Stimulated activated CD8-positive, alpha-beta memory T cell treated with anti-CD3 and anti-CD28 coated beads, Interleukin-15, amount 100 ng/mL, for 48 hours (primary cell): ENCODE measurements at places on chromosomes 11 and 22.
A peak's percentile ranks its signal among the peaks of the same experiment; 100 is the strongest.

DNA sequence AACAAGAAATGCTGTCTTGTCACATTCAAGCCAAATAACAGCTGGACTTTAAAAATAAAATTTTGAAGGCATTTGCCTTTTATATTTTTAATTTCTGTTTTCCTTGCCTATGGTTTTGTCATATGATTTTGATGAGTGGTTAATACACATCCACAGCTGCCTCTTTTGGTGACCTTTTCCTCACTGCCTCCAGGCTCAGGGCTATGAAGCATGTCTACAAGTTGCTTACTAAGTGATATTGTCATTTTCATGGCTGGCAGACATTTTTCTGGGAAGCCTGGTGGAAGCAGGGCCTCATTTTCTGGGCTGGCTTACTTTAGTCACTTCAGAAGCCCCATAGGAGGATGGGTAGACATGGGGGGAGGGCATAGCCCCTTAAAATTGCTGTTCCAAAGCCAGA is 344.9 kb downstream of the SOX6 start:
- no peak for DNase-seq

GRCh38 chr11:83782329-83782728 is 496.2 kb upstream of the CCDC90B start:
- DNase-seq, result no peak

- DNase-seq, result no peak
Observed at GRCh38 chr11:83819931-83820549, 533.9 kb upstream of the CCDC90B start.

DNA sequence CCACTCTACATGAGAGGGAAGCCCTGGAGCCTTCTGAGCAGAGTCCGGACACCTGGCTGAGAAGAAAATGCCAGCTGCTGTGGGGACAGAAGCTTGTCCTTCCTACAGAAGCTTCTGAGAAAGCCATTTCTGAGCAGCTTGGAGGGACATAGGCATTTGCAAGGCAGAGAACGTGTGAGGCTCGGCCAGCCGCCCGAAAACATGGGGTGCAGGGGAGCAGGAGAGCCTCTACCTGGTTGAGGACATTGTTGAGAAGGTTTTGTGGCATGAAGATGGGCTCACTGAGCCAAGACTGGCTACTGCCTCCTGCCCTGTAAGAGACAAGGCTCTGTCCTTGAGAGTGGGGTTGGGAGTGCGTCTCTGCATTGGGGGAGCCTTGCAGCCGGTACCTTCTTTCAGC is 25.3 kb downstream of the SAMM50 start:
- DNase-seq, result no peak

GRCh38 chr11:32107647-32108046 is 16.8 kb downstream of the RCN1 start:
- no peak for DNase-seq

DNA sequence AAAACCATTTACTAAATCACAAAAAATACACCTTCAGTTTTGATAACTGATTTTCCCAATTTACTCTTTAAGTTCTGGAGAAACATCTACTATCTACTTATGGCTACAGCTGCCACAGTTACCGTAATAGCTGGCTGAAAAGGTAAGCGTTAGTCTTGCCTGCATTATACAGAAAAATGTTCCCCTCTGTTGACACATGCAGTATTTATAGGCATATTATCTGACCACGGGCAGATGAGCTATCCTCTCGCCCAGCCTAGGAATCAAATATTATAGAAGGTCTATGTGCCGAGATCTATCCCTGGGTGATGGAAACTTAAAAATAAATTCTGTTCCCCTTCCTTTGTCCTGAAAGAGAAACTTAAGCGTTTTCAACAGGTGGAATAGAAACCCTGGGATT is 283.8 kb downstream of the CADM1 start:
- no peak for DNase-seq

DNA sequence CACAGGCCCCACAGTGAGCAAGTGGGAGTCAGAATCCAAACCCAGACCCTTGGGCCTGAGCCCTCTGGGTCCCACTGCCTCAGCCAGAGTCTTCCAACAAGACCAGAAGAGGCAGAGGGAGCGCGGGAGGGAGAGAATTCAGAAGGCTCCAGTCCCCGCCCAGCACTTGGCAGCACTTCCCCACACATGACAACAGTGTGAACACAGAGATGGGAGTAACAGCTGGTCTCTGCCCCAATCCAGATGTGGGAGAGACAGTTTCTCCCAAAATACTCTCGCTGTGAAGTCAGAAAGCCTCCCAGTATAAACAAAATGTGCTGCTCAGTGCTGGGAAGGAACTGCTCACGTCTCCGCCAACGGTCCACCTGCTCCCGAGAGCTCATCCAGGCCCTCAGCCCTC is 219.9 kb downstream of the MN1 start:
- DNase-seq, result no peak

GRCh38 chr11:70756341-70756740 is 358.0 kb downstream of the CTTN start:
- no peak for DNase-seq

DNA sequence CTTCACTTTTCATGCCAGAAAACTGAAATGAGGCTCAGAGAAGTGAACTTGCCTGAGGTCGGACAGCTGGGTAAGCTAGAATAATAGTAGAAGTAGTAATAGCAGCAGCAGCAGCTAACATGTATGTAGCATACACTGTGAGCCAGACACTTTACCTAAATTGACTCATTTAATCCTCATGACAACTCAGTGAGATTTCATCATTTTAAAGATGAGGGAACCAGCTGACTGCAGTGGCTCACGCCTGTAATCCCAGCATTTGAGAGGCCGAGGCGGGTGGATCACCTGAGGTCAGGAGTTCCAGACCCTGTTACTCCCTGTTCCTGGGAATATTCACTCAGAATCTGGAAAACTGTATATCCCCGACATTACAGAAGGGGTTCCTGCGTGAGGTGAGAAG is 154.5 kb downstream of the DBX1 start:
- DNase-seq, result no peak

DNA sequence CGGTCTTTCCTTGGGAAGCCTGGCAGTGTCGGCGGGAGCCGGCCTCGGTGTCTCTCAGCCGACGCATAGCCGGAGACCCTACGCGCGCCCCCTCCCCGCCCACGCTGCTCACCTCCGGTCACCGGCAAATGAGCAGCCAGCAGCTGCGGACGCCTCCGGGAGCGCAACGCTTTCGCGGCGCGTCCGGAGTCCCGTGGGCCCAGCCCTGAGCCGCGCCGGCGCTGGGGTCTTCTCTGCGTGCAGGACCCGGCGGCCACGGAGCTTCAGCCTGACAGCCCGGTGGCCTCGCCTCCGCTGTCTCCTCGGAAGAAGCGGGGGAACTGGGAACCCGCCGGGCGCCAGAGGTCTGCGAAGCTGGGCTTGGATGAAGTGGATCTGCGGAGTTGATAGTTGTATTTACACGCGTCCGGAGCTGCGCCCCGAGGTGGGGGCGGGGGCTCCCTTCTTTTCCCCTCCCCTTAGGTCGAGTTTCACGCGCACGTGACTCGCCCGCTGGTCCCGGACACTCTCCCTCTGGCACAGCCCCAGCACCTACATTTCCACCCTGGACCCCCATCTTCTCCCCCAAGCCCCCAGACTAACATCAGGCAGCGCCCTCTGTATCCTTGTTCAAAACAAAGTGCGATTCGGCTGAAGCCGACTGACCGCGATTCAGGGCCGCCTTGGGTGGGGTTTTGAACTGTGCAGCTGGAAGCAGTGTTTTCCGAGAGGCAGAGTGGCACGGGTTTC is at the start of gene SLC43A1:
Gene SLC43A1, minus strand, starts transcription at position 371 of the 729 bp plus-strand sequence. CDS start 1,591 bp downstream, outside the sequence.
- peak; percentile 28 for DNase-seq

DNA sequence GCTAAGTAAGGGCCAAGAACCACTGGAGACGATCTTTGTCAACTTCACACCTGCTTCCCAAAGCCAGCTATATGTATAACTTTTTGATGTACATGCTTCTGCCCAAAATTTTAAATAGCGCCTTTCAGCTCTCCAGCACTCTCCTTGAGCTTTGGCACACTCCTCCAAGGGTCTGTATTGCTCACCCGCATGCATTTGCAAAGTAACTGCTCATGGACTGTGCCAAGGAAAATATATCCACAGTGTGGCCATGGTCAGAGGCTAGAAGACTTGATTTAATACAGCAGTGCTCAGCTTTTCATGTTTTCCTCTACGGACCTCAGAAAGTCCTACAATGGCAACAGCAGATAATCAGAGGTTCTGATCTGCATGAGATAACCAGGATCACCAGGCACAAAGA is 550.1 kb downstream of the SOX6 start:
- DNase-seq, result no peak

GRCh38 chr11:10017050-10017449 is 277.0 kb downstream of the SBF2 start:
- DNase-seq, result no peak

DNA sequence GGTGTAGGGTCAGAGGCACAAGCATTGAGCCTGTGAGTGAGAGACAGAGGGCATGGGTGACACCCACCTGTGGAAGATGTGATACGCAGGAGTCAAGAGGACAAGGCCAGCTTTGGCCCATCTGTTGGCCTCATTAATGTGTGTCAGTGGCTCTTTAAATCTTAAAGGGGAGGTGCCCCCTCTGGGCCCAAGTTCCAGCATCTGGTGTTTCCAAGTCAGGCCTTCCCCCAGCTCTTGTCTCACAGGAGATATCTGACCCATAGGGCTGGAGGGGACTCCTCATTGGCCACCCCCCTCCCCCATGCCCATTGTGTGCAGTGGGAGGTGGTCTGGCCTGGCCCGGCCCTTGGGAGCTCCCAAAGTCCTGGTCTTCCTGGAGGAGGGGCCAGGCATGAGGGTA is 8.9 kb downstream of the KCNK7 start:
- DNase-seq, result no peak

- no peak for DNase-seq
Observed at GRCh38 chr22:37412495-37413250, 14.6 kb downstream of the ELFN2 start.

DNA sequence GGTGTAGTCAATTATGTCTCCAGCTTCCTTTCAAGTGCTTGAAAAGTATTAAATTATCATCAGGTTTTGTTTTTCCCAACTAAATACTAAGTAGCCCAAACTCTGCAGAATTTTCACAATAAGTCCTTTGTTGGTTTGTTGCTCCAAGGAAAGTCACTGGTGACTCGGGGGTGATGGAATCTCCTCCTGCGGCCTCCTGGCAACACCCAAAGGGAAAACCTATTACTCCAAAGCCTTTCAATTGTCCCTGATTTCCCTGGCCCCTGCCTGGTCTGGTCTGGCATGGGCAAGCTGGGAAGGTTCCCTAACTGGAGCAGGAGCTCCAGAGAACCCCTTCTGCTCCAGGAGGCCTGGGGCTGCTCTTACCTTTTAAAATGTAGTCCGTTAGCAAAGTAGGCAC is 47.9 kb downstream of the FEZ1 start:
- no peak for DNase-seq

DNA sequence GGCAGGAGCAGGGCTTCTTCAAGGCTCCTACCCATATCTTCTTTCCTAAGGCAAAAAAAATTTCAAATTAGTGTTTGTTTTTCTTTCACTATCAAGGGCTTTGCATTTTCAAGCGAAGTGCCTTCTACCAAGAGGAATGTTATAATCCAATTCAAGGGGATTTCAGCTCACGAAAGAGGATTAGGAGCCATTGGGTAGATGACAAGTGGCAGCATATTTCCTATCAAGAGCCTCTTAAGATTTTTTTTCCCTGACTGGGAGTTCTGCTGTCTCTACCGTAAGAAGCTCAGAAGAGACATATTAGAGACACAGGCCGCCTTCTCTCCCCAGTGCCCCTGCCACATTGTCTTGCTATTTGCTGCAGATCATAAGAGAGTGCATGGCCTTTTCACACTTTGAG is 55.9 kb upstream of the BMAL1 start:
- DNase-seq, result no peak

DNA sequence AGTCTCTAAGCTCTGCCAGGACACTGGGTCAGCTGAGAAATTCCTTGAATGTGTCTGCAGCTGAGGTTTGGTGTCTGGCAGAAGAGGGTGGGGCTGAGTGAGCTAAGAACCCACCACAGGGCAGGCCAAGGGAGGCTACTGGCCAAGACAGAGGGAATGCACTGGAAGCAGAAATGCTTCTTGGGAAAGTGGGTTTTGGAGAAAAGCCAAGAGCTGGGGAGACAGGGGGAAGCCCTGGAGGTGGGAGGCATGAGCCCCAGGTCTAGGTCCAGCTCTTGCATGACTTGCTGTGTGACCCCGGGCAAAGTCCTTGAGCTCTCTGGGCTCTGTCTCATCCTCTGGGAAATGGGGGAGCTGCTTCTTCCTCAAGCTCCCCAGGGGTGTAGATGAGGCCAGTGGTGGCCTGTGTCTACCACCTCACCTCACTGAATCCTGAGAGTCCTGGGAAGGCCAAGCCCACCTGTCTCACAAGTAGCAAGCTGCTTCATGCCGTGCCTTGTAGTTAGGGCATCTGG is 2.3 kb downstream of the MMP11 start:
- DNase-seq, result no peak

DNA sequence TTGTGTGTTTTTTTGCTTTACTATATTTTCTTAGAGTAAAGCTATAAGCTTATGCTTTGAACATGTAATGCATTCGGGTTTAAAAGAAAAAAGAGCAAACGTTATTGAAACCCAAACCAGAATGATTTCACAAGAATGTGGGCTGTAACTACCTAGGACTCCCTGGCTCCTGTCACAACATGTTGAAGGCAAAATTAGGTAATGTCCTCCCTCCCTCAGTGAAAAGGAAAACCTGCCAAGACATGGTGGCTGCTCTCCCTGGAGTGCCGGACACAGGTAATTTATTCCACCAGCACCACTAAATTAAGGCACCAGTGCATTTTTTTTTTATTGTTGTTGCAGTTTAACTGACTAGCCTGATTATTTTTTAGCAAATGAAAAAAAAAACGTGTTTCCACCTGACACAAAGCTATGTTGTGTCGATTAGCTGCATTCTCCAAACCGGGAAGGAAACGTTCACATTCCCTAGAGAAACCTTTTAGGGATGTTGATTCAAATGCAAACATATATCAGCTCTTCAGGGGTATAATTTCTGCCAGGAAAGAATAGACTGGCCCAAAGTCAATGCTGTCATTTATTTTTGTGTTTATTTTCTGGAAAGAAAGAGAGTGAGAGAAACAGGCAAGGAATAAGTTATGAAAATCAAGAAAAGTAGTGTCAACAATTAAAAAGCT is 134.6 kb downstream of the CCDC34 start:
- DNase-seq, result no peak

DNA sequence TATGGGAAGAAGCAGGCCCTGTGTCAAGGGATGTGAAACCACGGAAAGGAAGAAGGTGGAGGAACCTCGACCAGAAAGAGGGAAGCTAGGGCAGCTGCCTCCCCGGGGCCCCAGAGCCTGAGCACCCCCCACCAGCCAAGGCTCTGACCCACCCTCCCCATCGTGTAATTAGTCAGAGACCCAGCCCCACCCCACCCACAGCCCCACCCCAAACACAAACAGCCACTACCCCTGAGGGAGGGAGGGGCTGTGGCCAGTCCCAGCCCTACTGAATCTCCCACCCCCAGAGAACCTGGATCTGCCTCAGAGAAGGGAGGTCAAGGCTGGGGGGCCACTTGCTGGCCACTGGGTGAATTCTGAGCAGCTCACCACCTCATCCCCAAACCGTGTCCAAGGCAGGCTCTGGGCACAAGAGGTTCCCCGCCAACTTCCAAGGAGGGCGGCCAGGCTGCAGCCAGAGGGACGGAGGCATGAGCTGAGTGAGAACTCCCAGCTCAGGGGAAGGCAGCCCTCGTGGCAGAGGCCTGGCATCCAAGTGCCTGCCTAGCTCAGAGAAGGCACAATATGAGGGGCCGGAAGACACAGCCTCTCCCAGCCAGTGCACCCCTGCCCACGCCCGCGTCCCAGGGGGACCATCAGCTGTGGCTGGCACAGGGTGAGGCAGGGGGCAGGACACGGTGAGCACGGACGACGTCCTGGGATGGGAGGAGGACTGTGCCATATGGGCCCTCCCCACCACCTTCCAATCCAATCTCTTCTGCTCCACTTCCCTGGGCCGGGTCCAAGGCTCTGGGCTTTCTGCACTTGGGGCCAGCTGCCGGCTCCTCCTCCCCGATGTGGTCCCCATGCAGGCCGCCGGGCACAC is 2.7 kb downstream of the PLXNB2 start:
- no peak for DNase-seq

- no peak for DNase-seq
Observed at GRCh38 chr11:28528217-28528616, 420.0 kb downstream of the METTL15 start.
